ENCODE measurements at places on chromosomes 3 and 15. TPM values are rescaled to one million over a fixed set of nuclear protein-coding genes. Genes with fewer than 3 reads are reported as not detected.

PYDC2 gene
- total RNA-seq: not detected

MST1 gene
- 5.2 TPM for total RNA-seq

EMC7 gene
- 14.5 TPM for total RNA-seq

OR5K2 gene
- total RNA-seq: not detected

FGF12 gene
- 103 TPM for total RNA-seq

PLSCR2 gene
- not detected for total RNA-seq

LYZL4 gene
- not detected for total RNA-seq

MAP1A gene
- total RNA-seq: 35.2 TPM

CHRNA7 gene
- total RNA-seq: 4.2 TPM

ALDH1L1 gene
- total RNA-seq: 3.4 TPM

INKA1 gene
- total RNA-seq: 6.4 TPM

CX3CR1 gene
- 5.9 TPM for total RNA-seq

ANKUB1 gene
- 0.25 TPM for total RNA-seq

SEMA5B gene
- 17.2 TPM for total RNA-seq

P2RY12 gene
- 15.0 TPM for total RNA-seq

ERC2 gene
- 58.3 TPM for total RNA-seq

WDR49 gene
- 6.9 TPM for total RNA-seq

BLM gene
- total RNA-seq: 4.2 TPM

CASR gene
- not detected for total RNA-seq

KBTBD13 gene
- total RNA-seq: not detected

KCNH8 gene
- 6.6 TPM for total RNA-seq

PTX3 gene
- 14.0 TPM for total RNA-seq

SPINT1 gene
- total RNA-seq: 1.5 TPM

TMOD2 gene
- total RNA-seq: 208 TPM

DOCK3 gene
- 49.9 TPM for total RNA-seq

P2RY13 gene
- total RNA-seq: 1.5 TPM

SCAMP5 gene
- total RNA-seq: 49.2 TPM

SLC22A14 gene
- 0.25 TPM for total RNA-seq

STRIT1 gene
- total RNA-seq: not detected

CRYGS gene
- 1.5 TPM for total RNA-seq

ISL2 gene
- not detected for total RNA-seq

COLQ gene
- total RNA-seq: 1.7 TPM

RARRES1 gene
- 1.2 TPM for total RNA-seq

GPR176 gene
- total RNA-seq: 32.7 TPM

SENP7 gene
- 63.2 TPM for total RNA-seq

RPL35A gene
- total RNA-seq: 704 TPM

FAM81A gene
- 51.1 TPM for total RNA-seq

HCN4 gene
- total RNA-seq: 4.4 TPM

KCNMB3 gene
- total RNA-seq: 1.7 TPM

SEMA3G gene
- total RNA-seq: 3.7 TPM

Data from temporal lobe (tissue), 4 donors.